Activated CD4-positive, alpha-beta T cell treated with anti-CD3 and anti-CD28 coated beads, Interleukin-2, amount 50 U/mL, for 48 hours (primary cell): ENCODE measurements at places on chromosomes 7 and 10.

GRCh38 chr7:100465702-100466311 lies 1.7 kb upstream of the SPACDR start:
- DNase-seq, result no peak

GRCh38 chr10:112466802-112467201 lies 19.8 kb downstream of the VTI1A start:
- no peak for DNase-seq

DNA sequence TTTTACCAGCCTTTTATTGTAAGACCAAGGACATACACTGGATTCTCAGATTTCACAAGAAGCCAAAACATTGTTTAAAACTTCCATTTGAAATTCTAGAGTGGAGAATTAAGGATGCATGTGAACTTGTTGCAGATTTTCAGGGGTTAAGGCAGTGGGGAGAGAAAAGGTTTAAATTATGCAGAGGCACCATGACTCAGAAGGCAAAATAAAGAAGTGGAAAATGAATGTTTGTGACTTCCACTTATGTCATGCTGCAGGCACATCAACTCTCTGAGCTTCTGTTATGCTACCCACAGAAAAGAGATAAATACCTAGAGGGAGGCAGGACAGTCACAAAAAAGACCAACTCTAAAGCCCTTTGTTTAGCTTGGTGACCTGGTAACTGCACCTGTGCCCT lies 84.4 kb upstream of the BET1 start:
- no peak for DNase-seq

DNA sequence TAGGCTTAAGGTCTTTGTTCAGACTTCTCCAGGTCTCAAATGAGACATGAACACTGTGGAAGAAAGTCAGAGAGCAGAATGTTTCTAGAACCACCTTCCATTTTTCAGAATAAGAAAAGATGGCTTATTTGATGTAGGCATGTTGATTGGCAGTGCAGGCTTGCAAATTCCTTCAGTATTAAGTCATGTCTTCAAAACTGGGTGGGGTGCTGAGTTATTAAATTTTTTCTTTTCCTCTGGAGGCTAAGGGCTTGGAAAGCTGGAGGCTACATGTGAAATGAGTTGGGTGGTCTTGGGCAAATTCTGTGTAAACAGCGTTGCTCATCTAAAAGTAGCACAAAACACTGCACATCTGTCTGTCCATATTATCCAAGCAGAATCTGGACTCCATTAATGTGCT lies 62.8 kb downstream of the PRTFDC1 start:
- DNase-seq, result no peak

- DNase-seq, result peak; percentile 44
Measured at GRCh38 chr7:7969306-7970236, 975 bp downstream of the GLCCI1 start.

DNA sequence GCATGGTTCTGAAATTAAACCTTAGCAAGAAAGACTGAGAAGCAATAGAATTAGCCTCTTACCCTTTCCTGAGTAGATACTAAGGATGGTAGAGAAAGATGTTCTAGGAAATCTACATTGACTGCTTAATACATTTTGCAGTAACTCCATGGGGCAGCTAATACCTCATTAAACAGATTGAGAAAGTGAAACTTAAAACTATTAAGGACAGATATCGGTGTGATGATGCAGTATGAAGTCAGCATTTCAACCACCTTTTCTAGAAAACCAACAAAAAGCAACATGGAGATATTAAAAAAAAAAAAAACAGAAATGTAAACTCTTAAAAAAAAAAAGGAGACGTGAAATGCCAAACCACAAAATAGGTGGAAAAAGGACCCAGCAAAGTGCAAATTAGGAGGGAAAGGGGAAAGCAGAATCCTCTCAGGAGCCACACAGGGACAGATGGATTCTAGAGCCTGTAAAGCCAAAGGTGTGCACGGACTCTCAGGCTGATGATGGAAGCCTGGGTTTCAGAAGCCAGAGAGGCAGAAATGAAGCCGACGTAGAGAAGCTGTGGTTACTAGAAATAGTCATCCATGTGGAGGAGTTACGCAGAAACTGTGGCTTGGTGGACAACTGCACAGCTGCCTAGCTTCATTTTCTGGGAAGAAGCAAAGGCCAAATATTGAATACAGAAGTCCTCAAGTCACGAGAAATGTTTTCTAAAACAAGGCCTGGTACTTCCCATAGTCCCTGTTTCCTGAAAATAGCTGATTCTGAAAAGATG lies 38.1 kb upstream of the GPR141 start:
- DNase-seq, result no peak

- no peak for DNase-seq
Measured at GRCh38 chr10:34696423-34696822, 118.7 kb downstream of the PARD3 start.

- no peak for DNase-seq
Measured at GRCh38 chr10:31099094-31099493, 67.4 kb upstream of the ZNF438 start.

GRCh38 chr10:114288424-114289095 lies 49.5 kb downstream of the VWA2 start:
- DNase-seq, result no peak

DNA sequence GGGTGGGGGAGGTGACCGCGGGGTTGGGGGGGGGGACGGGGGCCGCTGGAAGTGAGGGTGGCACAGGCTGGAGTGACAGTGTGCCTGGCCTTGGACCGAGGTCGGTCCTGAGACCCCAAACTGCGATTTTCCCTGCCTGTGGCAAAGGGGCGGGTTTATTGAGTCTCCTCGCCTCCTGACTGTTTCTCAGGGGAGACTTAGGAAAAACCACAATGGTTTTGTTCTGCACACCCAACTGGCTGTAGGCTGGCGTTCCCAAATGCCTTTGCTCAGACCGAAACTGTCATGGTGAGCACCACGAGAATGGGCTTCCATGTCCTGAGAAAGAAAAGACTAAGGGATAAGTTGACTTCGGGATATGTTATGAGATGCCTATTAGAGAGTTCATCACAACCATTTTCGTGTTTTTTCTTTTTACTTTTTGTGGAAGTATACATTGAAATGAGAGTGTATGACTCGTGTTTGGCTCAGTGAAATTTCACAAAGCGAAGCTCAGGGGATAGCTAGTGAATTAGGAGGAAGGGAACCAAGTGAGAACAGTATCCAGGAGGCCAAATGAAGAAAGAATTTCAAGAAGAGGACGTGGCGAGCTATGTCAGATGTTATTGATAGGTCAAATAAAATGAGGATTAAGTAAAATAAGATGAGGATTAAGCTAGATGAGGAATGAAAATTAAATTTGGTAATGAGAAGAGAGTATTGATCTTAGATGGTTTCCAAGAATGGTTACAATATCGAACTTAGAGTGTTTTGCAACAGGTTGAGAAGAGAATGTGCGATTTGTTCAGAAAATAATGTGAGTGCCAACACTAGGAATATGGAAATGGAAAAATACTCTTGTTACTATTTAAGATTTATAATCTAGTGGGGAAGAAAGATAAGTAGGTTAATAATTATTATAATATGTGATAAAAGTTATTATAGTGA lies 918 bp downstream of the NET1 start:
- peak; percentile 3 for DNase-seq

- no peak for DNase-seq
Measured at GRCh38 chr7:4809666-4810065, 34.2 kb downstream of the AP5Z1 start.

DNA sequence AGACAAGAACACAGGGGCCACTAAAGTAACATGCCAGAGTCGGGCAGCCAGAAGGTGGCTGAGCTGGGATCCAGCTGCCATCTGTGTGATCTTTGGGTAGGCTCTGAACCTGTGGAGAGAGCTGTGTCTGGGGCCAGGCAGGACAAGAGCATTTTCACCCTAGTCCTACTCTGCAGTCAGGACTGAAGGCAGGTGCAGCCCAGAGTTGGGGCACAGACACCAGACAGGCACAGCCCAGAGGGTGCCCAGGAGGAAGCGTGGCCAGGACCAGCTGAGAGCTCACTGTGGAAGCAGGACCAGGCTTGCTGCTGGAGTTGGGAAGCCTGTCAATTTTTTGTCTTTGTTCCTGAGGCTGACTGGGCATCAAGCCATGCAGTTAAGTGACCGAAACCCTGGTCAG lies 113.6 kb downstream of the ADCY1 start:
- DNase-seq, result no peak

GRCh38 chr10:44357023-44357540 lies 27.8 kb downstream of the CXCL12 start:
- DNase-seq, result no peak

GRCh38 chr7:138297526-138297925 lies 162.5 kb upstream of the TRIM24 start:
- DNase-seq, result no peak

GRCh38 chr7:30119890-30120577 lies 14.8 kb upstream of the MTURN start:
- DNase-seq, result no peak

GRCh38 chr10:110522365-110522988 lies 24.8 kb downstream of the DUSP5 start:
- no peak for DNase-seq

GRCh38 chr10:29748109-29748650 lies 113.4 kb upstream of the SVIL start:
- DNase-seq, result no peak

- no peak for DNase-seq
Measured at GRCh38 chr7:111027396-111027795, 63.5 kb upstream of the LRRN3 start.

DNA sequence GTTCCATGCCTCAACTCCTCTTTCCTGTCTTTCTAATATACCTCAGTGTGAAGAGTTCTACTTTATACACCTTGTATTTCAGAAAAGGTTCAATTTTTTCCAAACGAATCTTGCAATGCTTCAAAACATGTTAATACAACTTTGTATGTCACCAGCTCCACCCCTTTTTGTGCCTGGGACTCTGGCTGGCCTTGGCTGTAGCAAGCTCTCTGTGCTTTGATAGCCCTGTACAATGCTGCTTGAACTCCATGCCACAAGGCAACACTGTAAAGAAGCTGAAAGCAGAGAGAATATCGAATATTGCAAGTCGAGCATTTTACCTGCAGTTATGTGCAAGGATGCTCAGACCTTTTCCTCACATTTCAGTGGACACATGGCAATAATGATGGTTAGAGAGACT lies 52.5 kb downstream of the PANK1 start:
- no peak for DNase-seq

DNA sequence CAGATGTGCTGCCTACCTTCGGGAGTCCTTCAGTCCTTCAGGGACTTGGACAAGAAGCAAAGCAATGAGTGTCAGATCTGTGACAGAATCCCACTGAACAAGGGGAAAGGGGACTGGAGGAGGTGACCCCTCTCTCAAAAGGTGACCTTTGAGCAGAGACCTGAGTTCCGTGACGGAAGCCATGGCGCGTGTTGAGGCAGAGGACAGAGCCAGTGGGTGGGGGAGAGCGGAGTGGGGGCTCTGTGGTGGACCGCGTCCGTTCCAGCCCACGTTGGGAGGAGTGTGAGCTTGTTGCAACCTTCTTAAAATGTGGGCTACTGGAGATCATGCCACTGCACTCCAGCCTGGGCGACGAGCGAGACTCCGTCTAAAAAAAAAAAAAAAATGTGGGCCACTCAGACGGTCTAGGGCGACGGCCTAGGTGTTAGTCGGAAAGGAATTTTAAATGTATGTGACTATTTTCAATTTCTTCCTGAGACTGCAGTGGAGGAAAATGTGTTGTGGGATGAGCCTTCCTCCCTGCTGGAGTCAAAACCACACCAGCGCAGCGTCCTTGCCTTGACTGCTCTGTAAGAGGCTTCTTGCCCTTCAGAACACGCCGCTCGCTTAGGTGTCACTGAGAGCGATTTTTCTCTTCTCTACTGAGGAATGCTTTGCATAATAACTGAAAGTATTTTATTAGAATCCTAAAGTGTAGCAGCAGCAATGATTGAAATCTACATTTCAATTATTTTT lies 272.7 kb downstream of the CELF2 start:
- DNase-seq, result no peak

- DNase-seq, result no peak
Measured at GRCh38 chr7:137203351-137203750, 140.2 kb downstream of the PTN start.

DNA sequence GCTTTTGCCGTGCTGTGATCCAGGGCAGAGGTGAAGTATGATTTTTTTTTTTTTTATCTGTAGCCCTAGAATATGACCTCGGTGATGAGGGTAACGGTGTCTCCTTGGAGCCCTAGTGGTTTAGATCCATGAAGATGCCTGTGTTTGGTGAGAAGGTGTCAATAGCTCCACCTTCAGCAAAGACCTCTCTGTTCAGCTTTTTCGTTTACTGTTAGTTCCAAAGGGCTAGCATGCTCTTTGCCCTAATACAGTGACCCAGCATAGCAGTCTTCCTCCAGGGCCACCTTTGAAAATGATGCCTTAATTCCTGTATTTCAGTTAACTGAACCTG lies 746 bp upstream of the MRPS16 start:
- no peak for DNase-seq

- no peak for DNase-seq
Measured at GRCh38 chr7:143320620-143321019, 4.7 kb downstream of the CLCN1 start.

DNA sequence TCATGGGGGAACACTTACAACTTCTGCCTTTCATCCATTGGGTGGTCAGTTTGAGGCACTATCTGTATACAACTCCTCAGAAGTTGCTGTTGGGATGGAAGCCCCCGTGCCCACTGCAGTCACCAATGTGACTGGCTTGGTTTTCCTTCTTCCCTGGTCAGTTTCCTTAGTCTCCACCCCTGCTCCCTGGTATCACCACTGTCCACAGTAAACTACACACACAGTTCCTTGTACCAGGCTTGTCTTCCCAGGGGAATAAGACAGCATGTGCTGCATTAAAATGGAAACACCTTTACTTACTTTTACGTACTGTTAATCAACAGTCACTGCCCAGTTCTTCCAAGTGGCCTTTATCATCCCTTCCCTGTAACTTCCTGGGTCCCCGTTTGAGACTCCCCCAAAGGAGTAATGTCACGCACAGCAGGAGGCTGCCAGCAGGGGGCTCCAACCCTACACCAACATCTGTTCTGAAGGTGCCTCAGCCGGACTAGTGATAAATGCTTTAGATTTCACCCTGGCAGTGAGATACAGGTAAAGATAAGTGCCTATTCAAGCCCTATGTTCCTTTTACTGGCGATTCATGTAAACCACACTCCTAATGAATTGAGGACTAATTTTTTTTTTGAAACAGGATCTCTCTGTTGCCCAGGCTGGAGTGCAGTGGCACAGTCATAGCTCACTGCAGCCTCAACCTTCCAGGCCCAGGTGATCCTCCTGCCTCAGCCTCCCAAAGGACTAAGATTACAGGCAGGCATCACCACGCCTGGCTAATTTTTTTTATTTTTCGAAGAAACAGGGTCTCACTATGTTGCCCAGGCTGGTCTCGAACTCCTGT lies 45.3 kb upstream of the PIK3AP1 start:
- DNase-seq, result peak; percentile 81

DNA sequence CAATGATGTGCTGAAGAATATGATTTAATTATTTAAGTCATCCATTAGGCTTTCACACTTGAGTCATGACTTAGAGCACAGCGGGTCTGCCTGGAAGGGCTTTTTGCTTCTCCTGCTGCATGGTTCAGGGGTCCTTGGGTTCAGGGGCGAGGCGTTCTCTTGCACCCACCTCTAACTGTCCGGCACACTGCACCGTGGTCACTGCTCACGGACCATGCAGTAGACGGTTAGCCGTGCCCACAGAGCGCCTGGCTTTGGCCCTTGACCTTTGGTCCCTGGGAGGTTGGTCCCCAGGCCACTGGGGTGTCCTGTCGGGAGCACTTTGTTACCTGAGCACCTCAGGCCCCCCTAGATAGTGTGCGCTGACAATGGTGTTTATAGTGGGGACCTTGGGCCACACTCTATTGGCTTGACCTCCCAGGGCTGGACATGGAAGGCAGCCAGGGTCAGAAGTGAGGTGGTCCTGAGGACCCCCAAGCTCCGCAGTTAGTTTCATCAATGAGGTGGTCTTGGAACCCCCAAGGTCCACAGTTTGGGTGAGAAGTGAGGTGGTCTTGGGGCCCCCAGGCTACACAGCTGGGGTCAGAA lies 110.6 kb downstream of the ACTR3B start:
- DNase-seq, result no peak
